ENCODE measurements at places on chromosomes 3 and 15.

DNA sequence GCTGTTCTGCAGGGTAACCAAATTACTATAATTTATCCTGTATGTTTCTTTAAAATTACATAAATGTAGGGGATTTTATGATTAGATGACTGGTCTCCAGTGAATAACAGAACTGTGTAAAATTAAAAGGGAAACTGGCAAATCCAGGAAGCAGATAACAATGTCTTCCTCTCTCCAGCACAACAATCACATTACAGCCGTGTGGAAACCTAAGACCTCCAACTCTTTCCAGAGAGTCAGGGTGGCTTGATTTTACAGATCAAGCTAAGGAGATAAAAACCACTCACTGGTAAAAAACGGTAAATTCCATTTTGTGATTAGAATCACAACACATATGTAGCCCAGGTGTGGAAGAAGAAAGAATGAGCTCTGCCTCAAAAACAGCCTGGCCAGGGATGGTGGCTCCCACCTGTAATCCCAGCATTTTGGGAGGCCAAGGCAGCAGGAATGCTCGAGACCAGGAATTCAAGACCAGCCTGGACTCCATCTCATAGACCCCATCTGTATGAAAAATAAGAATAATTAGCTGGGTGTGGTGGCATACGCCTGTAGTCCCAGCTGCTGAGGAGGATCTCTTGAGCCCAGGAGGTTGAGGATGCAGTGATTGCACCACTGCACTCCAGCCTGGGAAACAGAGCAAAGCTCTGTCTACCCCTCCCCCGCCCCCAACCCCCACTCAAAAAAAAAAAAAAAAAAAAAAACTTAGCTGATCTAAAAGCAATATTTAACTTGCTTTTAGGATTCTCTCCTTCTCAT lies 29.0 kb downstream of the IL17RD start:
- DNase-seq: no peak

- DNase-seq: no peak
These were observed 75.7 kb downstream of the SMAD6 start for GRCh38 chr15:66777596-66778313.

- no peak for DNase-seq
These were observed 222.0 kb downstream of the STT3B start for GRCh38 chr3:31754575-31755278.

- no peak for DNase-seq
These were observed 254.1 kb downstream of the AGBL1 start for GRCh38 chr15:86333819-86334218.

GRCh38 chr3:170054204-170054603 lies 16.4 kb downstream of the GPR160 start:
- no peak for DNase-seq

- DNase-seq: no peak
These were observed 57.8 kb upstream of the NMD3 start for GRCh38 chr3:161163297-161163696.

- no peak for DNase-seq
These were observed 17.0 kb downstream of the RGMA start for GRCh38 chr15:93072011-93072410.

- DNase-seq: peak; percentile 40
These were observed 38.9 kb downstream of the RYK start for GRCh38 chr3:134211797-134212196.

GRCh38 chr3:30324587-30324986 lies 281.8 kb upstream of the TGFBR2 start:
- DNase-seq: no peak

- DNase-seq: no peak
These were observed 2.5 kb upstream of the NCKIPSD start for GRCh38 chr3:48688032-48688736.

- no peak for DNase-seq
These were observed 13.5 kb downstream of the ZNF774 start for GRCh38 chr15:90365414-90366055.

DNA sequence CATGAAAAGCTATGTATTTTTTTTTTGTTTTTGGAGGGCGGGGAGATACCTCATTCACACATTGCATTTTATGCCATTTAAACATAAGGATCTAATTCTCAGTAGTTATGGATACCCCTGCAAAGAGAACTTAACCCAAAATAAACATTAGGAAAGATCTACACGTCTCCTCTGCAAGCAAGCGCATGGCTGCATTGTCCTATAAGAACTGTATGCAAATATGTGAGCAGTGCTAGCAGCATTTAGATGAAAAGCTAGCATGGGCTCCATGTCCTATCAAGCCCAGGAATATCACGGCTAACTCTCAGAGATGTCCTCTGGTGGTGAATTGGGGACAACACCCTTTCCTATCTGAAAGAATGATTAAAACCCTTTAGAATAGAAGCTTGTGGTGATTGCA lies 292.8 kb downstream of the MEX3B start:
- peak; percentile 88 for DNase-seq

- no peak for DNase-seq
These were observed 57.7 kb downstream of the IGF2BP2 start for GRCh38 chr3:185767002-185767688.

- DNase-seq: no peak
These were observed 831.1 kb upstream of the NR2F2 start for GRCh38 chr15:95499397-95499796.

DNA sequence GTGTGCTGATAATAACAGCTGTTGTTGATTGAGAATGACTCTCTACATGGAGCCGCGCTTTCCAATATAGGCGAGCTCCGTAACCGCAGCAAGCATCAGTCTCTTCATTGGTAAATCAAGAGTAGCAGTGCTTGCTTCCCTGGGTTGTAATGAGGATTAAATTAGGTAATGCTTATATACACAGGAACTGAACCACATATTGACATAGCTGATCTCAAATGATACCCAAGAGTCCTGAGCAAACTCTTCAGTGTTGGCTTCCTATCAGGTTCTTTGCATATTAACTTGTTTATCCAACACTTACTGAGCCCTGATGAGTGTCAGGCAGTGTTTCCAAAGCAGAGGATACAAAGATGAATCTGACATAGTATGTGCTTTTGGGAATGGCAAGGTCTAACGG lies 46.4 kb upstream of the SLCO3A1 start:
- DNase-seq: no peak
